ENCODE measurements at places on chromosomes 5 and 9.

DNA sequence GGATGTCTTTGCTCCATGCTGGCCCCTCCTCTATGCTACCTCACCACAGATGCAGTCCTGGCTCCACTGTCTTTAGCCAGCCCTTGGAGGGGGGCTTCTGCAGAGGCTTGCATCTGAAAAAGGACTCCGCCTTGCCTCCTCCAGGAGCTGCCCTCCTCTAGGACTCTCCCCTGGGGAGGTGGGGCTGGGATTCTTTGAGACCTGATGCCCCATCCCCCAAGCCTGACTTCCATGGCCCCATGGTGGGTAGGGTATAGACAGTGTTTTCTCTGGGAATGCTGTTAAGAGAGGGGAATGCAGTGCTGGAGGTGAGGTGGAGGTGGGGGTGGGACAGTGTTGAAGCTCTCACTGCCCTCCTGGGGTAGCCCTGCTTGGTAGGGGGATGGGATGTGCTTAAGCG lies 14.3 kb downstream of the JADE2 start:
- DNase-seq = no peak

DNA sequence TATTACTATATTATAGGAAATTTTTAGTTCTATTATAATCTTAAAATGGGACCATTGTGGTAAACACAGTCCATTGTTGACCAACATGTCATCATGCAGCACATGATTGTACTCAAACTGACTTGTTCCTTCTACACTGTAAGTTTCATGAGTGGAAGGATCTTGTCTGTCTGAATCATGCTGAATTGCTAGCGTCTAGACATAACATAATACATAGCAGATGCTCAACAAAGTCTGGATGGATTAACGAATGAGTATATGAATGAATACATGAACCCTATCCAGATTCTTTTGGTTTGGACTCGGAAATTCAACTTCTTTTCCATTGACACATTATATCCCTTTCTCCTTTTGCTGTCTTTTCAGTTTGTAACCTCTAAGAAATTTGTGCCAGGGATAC lies 429.2 kb upstream of the SGCD start:
- DNase-seq = no peak

GRCh38 chr5:107542428-107542827 lies 128.3 kb downstream of the EFNA5 start:
- no peak for DNase-seq

- no peak for DNase-seq
Measured at GRCh38 chr5:13201022-13201421, 743.5 kb downstream of the DNAH5 start.

DNA sequence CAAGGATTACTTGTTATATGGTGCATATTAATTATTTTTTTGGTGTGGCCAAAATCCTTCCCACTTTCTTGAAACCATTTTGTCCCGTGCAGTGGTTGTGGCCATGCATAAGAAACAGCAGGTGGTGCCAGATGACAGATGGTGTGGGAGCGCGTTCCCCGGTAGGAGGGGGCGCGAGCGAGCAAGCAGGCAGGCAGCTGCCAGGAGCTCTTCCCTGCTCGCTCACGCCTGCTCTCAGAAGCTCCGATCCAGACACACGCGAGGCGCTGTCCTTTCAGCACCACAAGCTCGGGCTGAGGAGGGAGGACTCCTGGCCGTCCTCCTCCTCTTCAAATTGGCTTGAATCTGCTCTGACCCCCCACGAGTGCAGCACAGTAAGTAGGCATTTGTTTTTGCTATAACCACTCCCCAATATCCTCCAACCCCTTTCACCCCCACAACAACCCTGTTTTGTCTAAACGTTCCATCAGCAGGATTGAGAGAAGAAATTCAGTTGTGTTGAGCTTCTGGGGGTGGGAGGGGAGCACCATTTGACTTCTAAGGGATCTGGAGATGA lies at the start of gene NSG2:
TSS of gene NSG2 (plus strand) at position 237 of the 556 bp plus-strand sequence. CDS start 1,050 bp downstream, outside the sequence.
- no peak for DNase-seq

All from stimulated activated CD8-positive, alpha-beta memory T cell treated with anti-CD3 and anti-CD28 coated beads, Interleukin-4, amount 100 ng/mL, for 4 hours (primary cell).